ENCODE measurements at places on chromosomes 1 and 21.

DNA sequence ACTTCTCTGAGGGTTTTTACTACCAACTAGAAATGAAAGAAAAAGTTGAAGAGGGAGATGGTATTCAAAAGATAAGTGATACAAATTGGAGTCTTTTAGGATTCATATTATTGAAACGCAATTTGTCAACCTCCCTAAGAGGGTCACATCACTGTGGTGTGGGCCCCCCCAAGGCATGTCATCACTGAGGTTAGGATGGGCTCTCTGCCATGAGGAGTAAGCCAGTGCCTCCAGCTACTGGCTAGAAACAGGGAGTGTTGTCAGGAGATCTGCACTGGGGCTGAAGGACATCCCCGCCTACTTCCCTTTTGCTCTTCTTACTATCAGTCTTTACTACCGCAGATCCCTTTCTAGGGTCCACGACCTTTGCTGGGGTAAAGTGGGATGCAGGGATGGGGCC is 25.9 kb downstream of the ITSN1 start:
- no peak for DNase-seq

GRCh38 chr1:22096036-22096435 is 43.5 kb downstream of the CDC42 start:
- DNase-seq = no peak

DNA sequence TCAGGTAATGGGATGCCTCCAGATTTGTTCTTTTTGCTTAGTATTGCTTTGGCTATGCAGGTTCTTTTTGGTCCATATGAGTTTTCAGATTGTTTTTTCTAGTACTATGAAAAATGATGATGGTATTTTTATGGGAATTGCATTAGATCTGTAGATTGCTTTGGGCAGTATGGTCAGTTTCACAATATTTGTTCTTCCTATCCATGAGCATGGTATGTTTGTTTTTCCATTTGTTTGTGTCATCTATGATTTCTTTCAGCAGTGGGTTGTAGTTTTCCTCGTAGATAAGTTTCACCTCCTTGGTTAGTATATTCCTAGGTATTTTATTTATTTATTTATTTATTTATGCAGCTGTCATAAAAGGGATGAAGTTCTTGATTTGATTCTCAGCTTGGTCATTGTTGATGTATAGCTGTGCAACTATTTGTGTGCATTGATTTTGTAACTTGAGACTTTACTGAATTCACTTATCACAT is 103.9 kb upstream of the DNAH14 start:
- no peak for DNase-seq

DNA sequence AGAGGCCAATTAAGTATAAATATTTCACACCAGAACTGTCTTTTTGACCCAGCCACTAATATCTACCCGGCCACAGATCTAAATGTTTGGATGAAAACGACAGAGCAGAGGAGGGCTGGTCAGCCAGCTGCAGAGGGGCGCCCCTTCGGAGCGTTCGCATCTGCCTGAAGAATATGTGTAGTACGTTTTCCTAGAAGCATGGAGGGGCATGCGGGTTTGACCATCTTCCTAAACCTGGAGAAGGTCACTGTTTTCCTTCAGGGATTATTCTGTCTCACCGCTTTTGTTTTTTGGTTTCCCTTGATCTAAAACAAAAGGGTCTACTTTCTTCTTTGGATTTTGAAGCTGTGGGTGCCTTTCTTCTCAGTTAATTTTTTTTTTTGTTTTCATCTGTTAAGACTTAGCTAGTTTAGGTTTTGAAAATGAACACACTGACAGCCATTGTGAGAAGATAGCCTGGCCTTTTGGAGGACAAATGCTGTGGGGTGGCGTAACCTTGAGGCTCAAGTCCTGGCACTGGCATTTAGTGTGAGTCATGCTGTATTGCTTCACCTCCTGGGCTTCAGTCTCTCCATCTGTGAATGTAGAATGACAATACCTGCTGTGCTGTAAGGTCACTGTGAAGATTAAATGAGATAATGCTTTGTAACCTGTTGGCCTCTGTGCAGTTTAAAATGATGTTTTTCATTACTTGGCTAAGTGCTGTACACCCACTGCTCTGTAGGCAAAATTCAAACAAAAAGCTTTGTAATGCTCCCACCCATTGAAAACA is 74.1 kb upstream of the IRF2BP2 start:
- no peak for DNase-seq

DNA sequence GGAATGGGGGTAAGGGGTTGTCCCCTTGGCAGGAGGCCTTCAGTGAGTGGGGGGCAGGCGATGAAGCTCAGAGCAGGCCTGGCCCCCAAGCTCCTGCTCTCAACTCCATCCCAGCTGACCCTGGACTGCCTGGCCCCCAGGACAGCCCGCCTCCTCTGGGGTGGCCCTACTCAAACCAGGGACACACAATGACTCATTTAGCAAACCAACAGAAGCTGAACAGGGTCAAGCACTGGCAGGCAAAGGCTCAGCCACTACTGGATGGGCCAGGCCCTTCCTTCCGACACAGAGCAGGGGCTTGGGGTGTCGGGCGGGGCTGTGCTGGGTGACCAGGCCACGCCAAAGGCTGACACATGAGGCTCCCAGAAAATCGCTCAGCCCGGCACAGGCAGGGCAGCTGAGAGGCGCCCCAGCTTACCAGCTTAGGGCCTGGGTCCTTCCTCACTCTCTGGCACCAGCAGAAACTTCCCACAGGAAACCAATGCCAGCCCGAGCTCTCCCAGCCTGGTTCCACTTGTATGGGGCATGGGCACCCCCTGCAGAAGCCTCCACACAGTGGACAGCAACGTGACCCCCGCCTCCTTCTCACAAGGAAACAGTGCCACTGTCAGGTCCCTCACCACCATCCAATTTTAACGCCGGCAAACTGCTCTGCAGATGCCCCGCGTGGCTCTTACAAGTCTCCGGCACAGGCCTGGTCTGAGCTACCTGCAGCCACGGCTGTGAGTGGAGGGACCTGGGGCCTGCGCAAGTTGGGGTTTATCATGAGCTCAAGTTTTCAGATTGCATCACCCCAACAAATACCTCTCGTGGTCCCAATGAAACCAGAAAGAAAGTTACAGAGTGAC is 114.3 kb downstream of the NPHP4 start:
- no peak for DNase-seq

DNA sequence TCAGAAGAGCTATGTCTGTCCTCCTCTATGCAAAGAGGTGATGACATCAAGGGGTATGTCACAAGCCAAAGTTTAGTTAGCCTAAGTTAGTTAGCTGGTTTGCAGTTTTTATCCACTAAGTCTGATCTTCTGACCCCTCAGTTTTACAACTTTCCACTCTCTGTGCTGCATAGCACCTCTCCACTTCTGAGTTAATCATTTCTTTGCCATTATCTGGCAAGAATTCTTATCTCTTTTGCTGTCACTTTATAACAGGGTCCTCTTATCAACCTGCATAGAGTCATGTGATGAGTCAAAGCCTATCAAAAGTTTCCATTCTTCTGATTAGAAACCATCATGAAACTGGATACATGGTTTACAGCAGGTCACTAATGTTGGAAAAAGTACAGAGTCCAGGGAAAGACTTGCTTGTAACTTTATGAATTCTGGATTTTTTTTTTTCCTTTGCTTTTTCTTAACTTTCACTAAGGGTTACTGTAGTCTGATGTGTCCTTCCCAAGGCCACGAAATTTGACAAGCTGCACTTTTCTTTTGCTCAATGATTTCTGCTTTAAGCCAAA is at the start of gene NR5A2:
TSS of gene NR5A2 (plus strand) at position 447 of the 560 bp plus-strand sequence. CDS start 138 bp downstream, outside the sequence.
- no peak for DNase-seq

DNA sequence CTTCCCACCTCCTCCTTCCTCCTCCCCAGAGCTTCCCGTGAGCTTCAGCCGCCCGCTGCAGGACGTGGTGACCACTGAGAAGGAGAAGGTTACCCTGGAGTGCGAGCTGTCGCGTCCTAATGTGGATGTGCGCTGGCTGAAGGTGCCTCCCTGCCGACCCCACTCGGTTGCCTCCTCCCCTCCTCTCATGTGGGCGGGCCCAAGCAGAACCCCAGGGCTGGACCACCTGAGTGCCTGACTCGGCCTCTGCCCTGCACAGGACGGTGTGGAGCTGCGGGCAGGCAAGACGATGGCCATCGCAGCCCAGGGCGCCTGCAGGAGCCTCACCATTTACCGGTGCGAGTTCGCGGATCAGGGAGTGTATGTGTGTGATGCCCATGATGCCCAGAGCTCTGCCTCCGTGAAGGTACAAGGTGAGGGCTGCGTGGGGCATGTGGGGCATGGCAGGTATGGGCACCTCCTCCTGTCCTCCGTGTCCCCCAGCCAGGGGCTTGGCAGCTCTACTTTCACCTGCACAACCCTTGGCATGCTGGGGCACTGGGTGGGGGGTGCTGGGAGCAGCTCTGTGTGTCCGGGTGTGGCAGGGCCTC is 69.2 kb downstream of the OBSCN start:
- no peak for DNase-seq

DNA sequence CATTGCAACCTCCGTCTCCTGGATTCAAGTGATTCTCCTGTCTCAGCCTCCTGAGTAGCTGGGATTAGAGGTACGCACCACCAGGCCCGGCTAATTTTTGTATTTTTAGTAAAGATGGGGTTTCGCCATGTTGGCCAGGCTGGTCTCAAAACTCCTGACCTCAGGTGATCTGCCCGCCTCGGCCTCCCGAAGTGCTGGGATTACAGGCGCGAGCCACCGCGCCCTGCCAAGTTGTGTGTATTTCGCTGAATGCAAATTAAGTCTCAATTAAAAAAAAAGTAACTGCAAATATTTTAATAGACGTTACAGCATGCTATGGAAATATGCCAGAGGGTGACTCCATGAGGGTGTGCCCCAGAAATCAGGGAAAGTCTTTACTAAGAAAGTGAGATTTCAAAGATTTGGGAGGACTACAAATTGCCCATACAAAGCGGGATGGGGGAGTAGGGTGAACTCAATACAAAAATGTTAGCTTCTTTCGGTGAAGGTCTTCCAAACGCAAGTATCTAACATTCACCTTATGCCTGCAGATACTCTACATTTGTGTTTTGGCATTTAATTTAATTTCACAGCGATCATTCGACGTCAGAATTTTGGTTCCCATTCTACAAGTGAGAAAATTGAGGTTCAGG is 85.6 kb downstream of the NKAIN1 start:
- DNase-seq = no peak

GRCh38 chr1:31221072-31221471 is 18.6 kb downstream of the NKAIN1 start:
- DNase-seq = no peak

DNA sequence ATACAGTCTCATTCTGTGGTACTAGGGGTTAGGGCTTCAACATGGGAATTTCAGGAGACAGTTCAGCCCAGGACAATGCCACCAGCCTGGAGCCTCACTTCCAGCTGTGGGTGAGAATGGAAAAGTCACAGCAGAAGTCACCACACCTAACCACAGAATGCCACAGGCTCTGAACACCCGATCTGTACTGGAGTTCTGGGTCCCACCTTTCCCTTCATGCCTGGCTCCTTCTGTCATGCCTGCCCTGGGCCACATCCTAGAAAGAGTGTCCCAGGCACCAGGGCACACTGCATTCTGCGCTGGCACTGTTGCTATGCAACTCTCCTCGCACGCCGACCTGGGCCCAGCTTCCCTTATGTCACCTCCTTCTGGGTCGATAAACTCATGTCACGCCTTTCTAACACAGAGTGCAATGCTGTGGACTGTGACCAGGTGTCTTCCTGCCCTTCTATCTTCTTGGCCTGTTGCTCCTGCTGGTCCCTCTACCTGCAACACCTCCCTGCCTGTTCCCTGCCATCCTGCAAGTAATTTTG is 21.2 kb downstream of the RCSD1 start:
- DNase-seq = no peak

GRCh38 chr1:43747736-43748135 is 40.4 kb downstream of the ST3GAL3 start:
- no peak for DNase-seq

DNA sequence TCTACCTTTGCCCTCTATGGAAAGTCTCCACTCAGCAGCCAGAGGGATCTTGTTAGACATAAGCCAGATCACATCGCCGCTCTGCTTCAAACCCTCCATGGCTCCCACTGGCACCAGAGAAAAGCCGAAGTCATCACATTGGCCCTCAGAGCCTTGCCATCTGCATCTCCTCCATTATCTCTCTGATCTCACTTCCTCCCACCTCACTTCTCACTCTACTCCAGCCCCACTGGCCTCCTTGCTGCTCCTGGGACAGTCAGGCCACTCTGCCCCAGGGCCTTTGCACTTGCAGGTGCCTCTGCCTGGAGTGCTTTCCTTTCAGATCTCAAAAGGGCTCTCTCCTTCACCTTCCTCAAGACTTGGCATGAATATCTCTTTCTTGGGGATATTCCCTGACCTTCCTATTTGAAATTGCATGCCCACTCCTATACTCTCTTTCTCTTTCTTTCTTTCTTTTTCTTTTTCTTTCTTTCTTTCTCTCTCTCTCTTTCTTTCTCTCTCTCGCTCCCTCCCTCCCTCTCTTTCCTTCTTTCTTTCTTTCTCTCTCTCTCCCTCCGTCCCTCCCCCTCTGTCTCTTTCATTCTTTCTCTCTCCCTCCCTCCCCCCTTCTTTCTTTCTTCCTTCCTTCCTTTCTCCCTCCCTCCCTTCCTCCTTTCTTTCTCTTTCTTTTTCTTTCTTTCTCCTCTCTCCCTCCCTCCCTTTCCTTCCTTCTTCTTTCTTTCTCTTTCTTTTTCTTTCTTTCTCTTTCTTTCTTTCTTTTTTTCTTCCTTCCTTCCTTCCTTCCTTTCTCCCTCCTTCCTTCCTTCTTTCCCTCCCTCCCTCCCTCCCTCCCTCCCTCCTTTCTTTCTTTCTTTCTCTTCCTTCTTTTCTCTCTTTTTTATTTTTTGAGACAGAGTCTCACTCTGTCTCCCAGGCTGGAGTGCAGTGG is 96.0 kb upstream of the CASZ1 start:
- DNase-seq = no peak

DNA sequence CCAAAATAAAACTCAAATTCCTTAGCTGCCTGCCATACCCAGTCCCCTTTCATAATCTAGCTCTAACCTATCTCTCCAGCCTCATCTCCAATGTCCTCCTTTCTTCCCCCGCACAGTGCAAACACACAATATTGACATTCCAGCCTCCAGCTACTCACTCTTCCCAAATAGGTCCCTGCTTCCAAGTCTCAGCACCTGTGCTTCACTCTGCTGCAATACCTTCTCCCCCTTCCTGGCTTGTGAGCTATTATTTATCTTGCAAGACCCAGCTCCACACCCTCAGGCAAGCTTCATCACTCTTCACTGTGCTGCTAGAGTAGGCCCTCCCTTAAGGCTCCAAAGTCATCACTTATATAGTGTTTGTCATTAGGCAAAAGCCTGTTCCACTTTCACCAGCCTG is 9.7 kb downstream of the PLPP3 start:
- DNase-seq = no peak

DNA sequence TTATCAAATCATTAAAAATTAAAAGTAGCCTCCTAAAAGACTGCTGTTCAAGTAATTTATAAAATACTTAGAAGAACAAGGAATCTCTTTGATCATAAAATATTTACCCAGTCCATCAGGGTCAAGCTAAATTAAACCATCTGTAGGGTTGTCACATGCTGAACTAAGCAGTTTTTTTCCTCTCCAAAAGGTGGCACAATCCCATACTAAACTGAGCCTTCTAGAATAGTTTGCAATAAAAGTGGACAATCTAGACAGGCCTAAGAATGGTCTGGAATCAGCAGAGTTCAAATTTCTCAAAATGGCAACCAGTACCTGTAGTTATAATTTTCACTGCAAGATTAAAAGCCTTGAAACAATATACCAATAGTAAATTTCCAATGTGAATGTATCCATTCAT is 194.8 kb downstream of the EIF4G3 start:
- DNase-seq = no peak

GRCh38 chr1:156081180-156081916 is 917 bp downstream of the MEX3A start:
- DNase-seq = no peak
